ENCODE measurements at places on chromosomes 4 and X. TPM values are rescaled to one million over a fixed set of nuclear protein-coding genes. Genes with fewer than 3 reads are reported as not detected.
A peak's percentile ranks its signal among the peaks of the same experiment; 100 is the strongest.

DNA sequence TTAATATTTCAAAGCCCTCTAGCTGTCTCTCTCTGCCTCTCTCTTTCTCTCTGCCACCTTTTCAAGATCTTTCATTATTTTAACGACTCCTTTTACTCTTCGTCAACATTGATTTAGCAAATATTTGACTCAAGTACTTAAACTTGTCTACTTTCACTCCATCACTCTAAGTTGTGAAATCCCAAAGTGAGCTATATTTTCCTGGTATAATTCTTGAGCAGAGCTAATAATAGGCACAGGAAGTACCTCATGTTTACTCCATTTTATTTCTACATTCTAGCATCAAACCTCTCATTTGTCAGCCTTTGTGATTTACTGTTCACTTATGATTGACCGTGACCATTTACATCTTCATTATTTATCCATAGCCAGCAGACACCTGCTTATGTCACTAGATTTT is 482.5 kb downstream of the RPA4 start:
- DNase-seq, result no peak

DNA sequence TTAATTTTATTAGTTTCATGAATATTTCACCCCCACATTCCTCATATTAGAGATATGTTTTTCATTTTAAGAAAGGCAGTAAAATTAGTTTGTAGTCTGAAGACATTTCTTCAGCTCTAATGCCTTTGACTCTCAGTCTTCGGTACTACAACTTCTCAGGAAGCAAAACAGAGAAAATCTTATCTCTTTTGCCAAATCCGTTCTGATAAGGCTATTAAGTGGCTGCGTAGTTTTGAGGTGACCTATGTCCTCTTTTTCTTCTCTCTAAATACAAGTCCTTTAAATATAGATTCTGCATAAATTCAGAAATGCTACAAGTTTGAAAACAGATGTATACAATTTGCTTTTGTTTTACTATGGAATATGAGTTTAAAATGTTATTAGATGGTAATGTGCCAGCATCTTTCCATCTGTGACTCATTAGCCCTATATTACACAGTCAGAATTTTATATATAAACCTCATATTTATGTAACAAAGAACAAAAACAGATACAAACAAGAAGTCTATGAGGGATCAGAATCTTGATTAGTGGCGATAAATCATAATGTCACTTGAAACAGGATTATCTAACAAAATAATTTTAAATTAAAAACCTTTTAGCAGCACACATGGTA is 181.2 kb upstream of the ETNPPL start:
- DNase-seq, result no peak

- DNase-seq, result no peak
Observed at GRCh38 chr4:8101213-8102075, 57.2 kb downstream of the ABLIM2 start.

- DNase-seq, result peak; percentile 25
Observed at GRCh38 chrX:80876877-80877276, 67.2 kb upstream of the BRWD3 start.

GRCh38 chr4:31160146-31160545 is 440.0 kb downstream of the PCDH7 start:
- no peak for DNase-seq

GRCh38 chrX:131270080-131270479 is 19.0 kb downstream of the IGSF1 start:
- no peak for DNase-seq

Gene YY2
- 3.0 TPM for polyA plus RNA-seq

Gene SMIM31
- polyA plus RNA-seq, result 0.70 TPM

Data from renal cortex interstitium (tissue), 15 donors.